ENCODE measurements at places on chromosomes 12 and 14.

DNA sequence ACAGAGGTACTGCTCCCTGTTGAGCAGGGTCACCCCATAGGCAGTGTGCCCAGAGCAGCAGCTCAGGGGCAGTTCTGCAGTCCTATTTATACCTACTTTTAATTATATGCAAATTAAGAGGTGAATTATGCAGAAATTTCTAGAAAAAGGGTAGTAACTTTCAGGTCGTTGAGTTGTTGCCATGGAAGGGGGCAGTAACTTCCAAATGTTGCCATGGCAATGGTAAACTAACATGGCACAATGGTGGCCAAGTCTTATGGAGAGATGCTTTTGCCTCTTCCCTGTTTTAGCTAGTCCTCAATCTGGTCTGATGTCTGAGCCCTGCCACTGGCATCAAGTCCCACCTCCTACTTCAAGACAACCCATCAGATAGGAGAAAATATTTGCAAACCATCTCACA lies 30.4 kb upstream of the P2RX7 start:
- no peak for DNase-seq

DNA sequence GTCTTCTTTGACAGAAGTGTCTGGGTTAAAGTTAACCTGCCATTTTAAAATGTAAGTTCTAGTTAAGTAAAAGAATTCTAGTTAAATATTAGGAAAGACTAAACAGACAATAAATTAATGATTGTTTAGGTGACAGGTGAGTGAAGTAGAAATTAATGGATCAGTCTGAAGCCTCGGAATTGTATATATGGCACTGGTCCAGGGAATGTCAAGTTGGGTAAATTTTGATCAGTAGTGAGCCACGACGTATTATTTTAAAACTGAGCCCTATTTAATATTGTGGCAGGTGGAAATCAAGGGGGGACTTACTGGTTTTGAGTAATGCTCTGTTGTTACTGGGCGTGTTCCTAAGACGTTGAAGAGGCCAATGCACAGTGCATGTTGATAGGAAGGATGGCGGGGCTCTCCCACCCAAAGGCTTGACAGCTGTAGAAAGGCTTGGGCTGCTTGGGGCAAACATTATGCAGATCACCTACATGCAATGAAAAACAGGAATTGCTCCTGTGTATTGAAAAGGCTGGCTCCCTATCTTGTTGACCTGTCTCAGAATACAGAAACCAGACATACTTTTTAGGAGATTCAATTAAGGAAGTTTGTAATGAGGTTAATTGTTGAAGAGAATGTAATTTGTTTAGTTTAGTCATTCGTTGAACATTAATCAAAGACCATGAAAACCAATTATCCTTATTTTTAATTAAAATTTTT lies 5.9 kb upstream of the PPFIBP1 start:
- no peak for DNase-seq

GRCh38 chr12:8773461-8773860 lies 49.0 kb upstream of the A2ML1 start:
- DNase-seq = no peak

DNA sequence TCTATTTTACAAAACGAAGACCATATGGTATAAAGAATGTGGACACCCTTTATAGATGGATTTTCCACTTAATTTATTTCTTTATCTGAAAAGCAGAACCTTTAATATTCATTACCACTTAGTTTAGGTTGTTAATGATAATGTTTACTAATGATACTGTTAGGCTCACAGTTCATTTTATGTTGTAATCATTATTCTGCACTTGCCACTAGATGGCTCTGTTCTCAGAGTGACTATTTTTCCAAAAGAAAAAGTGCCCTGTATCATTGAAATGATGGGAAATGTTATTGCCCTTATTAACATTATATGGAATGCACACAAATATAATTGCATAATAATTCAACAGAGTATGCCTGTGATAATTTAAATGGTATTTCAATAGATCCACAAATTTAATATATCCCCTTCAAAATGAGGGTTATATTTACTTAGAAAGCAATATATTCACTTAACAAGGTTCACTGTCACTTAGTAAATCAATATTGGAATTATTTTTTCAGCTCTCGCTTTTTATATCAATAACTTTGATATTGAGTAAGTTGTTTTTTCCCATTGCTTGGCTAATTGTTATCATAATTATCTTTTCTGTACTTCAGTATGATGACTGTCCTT lies 95.7 kb downstream of the PDE3A start:
- no peak for DNase-seq

DNA sequence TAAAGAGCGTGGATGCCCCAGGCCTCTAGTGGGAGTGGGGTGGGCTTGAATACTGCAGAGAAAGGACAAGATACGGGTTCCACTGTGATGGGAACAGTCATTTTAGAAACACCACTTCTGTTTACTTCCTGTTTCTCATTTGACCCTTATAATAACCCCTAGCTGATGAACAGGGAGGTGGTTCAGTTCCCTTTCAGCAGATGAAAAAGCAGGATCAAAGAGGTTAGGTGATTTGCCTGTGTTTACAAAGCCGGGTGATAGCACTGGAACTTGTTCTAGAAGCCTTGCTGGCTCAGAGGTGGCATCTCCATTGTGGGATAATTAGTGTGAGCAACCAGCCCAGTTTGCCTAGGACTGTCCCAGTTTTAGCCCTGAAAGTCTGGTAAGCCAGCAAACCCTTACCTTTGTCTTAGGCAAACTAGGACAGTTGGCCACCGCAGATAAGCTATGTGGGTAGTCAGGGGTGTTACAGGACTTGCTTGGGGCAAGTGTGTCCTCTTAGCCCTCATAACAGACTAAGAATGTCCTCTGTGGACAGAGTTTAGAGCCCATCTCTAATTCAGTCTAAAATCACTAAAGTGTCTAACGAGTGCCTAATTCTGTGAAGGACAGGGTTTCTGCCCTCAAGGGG lies 7.5 kb upstream of the LRP1-AS start:
- no peak for DNase-seq

DNA sequence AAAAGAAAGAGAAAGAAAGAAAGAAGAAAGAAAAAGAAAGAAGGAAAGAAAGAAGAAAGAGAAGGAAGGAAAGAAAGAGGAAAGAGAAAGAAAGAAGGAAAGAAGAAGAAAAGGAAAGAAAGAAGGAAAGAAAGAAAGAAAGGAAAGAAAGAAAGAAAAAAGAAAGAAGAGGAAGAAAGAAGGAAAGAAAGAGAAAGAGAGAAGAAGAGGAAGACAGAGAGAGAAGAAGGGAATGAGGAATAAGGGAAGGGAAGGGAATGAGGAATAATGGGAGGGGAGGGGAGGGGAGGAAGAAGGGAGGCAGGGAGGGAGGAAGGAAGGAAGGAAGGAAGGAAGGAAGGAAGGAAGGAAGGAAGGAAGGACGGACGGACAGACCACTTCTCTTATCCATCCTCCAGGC lies 246.9 kb downstream of the ADAMTS20 start:
- DNase-seq = no peak

GRCh38 chr12:124888260-124888659 lies 24.6 kb upstream of the SCARB1 start:
- no peak for DNase-seq

GRCh38 chr14:104887623-104888488 lies 22.8 kb downstream of the CEP170B start:
- DNase-seq = no peak

DNA sequence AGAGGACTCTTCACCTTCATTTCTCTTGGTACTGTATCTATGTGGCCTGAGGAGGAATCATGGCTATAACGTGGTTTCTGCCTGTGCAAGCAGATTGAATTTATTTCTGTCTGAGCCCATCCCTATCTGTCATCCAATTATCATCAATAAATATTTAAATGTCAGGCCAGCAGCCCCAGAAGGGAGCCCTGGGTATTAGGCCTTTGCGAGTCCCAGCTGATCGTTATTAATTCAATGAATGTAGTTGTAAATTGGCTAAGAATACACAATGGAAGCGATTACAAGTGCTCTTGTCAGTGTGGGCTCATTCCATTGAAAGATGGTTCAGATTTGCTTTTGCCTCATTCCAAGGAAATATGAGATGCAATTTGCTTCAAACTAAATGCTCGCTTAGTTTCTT lies 142.0 kb downstream of the KTN1 start:
- no peak for DNase-seq

DNA sequence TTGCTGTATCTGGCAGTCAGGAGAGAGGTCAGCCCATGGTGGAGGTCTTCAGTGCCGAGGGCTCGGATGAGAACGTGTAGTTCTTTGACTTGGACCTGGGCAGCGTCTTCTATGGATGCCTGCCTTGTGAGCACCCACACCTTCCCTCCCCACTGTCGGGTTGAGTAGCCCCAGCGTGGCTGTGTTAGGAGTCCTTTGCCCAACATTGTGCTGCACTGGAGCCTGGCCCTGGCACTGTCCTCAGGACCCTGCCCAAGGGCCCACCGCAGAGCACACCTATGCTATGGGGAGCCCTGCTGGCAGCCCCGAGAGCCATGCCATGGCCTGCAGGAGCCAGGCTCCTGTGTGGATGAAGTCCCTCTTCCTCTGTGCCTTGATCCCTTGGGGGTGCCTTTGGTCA lies 26.7 kb downstream of the SLC25A29 start:
- no peak for DNase-seq

DNA sequence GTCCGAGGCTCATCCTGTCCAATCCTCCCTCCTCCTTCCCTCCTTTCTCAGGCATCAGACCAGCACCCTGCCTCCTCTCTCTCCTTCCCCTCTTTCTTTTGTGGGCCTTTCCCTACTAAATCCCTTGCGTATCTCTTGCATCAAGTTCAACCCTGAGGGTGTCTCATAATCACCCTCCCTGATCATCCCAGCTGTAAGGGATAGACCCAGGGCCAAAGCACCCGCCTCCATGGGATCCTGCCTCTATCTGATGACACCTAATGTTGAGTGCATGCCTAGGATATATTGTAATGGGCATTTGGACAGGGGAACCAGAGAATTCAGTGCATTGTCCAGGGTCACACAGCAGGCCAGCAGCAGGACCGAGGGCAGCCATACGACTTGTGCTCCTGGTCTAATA lies 84.9 kb downstream of the PHETA1 start:
- no peak for DNase-seq

DNA sequence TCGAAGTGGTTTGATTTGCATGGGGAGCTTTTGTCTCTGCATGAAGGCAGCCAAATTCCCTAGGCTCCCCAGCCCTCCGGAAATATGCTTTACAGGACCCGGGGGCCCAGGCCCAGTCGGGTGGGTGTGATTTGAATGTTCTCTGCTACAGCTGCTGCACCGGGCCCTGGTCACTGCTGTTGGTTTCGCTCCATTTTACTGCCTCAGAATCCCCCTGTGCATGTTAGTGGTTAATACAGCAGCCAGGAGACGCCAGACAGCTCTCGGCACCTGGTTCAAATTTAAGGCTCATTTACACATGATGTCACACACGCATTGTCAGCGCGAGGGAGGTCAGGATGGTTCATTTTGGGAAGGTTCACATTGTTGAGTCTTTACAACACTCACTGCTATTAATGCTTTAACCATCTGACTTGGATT lies 99.6 kb downstream of the SLC38A6 start:
- no peak for DNase-seq

- DNase-seq = no peak
Measured at GRCh38 chr12:105974738-105975137, 164.0 kb downstream of the NUAK1 start.

- no peak for DNase-seq
Measured at GRCh38 chr14:52355526-52355925, 41.4 kb downstream of the PTGER2 start.

- no peak for DNase-seq
Measured at GRCh38 chr12:15520083-15520482, 197.8 kb downstream of the PTPRO start.

DNA sequence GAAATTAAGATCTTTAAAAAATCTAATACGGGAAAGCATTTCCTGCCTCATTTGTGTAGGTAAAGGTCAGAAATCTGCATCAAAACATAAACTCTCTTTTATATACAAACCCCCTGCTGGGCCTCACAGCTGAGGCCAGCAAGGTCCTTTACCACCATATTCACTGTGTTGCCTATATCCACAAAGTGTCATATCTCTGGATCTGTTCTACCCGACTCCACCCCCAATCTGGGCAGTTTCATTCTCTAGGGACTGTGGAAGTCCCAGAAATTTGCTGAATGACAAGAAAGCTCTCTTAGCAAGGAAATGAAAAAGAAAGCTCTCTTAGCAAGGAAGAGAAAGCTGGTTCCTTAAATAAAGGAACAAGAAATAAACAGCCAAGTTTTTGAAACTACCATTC lies 301.7 kb downstream of the KCNH5 start:
- DNase-seq = no peak

- DNase-seq = no peak
Measured at GRCh38 chr12:27112871-27113270, 30.5 kb upstream of the C12orf71 start.

DNA sequence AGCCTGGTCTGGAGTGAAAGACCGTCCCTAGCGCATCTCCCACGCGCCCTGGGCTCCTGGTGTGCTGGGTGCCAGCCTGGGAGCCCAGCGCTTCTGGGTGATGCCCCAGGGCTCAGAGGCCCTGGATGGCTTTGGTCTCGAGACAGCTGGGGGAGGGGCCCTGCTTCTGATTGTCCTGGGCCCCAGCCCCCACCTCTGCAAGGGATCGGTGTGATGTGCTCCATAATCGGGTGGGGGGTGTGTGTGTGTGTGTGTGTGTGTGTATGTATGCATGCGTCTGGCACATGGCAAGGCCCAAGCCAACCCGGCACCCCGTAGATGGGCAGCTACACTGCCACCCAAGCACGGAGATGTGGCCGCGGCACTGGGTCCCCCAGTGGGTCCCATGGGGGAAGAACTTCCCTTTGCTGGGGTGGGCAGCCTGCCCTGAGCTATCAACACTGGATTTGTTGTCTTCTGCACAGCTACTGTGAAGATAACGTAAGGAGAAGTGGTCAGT lies 3.1 kb downstream of the ZBTB42 start:
- DNase-seq = no peak

GRCh38 chr12:79326222-79326621 lies 364.5 kb downstream of the PAWR start:
- DNase-seq = no peak

- peak; percentile 55 for DNase-seq
Measured at GRCh38 chr14:39431416-39432178, 636 bp downstream of the FBXO33 start.

DNA sequence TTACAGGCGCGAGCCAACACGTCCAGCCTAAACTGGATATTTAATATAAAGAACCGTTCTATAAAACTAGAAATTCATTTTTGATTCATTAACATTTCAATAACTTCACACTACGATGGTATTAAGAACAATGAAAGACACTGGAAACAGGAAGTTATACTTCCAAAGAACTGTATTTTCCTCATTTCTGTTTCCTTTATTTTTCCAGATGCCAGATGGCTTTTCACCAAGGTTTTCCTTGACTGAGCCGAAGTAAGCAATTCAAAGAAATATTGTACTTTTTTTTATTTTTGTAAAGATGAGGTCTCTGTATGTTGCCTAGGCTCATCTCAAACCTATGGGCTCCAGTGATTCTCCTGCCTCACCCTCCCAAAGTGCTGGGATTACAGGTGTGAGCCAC lies 28.2 kb downstream of the EEA1 start:
- no peak for DNase-seq

- DNase-seq = peak; percentile 33
Measured at GRCh38 chr12:51678086-51678724, 87.2 kb downstream of the SCN8A start.

Measured in CD4-positive, alpha-beta T cell treated with Interleukin-1 beta for 1 hour (primary cell).